Stromal cell of bone marrow (primary cell): ENCODE measurements at places on chromosomes 5 and 9.
A peak's percentile ranks its signal among the peaks of the same experiment; 100 is the strongest.

DNA sequence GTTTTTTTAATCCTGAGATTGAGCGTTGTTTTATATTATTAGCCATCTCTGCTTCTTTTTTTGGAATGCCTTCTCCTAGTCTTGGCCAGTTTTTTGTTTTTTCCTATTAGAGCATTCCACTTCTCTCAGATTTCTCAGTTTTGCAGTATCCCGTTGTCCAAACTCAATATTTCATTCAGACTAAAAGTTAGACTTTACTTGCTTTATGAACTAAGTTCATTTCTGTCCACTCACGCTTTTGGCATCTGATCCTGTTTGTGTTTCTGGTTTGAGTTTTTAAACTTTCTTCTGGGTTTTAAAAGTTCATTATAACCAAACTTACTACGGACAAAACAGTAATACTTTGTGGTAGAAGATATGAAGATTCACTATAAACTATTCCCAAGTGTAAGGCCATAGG lies 288.3 kb upstream of the MPDZ start:
- peak; percentile 13 for DNase-seq

- DNase-seq, result peak; percentile 15
Observed at GRCh38 chr9:2337627-2338026, 284.0 kb upstream of the VLDLR start.

GRCh38 chr5:6365977-6366590 lies 12.3 kb downstream of the MED10 start:
- no peak for DNase-seq

- no peak for DNase-seq
Observed at GRCh38 chr9:114930056-114930812, at the start of gene TNFSF8. Gene TNFSF8 (minus strand): TSS chr9:114930591. CDS start chr9:114930303, 288 bp downstream.

GRCh38 chr9:129487658-129488483 lies 133.0 kb downstream of the C9orf50 start:
- DNase-seq, result no peak

DNA sequence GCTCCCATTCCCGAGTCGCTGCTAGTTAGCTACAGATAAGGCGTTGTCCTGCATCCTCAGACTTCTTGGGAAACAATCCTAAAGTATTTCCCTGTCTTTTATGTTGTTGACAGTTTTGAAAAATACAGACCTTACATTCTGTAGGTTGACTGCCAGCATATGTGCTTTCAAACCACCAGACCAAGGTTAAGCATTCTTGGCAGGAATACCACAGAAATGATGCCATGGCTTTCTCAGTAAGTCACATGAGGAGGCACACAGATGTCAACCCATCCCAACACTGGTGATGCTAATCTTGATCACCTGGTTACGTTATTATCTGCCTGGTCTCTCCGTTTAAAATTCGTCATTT lies 871 bp downstream of the GLE1 start:
- DNase-seq, result no peak

DNA sequence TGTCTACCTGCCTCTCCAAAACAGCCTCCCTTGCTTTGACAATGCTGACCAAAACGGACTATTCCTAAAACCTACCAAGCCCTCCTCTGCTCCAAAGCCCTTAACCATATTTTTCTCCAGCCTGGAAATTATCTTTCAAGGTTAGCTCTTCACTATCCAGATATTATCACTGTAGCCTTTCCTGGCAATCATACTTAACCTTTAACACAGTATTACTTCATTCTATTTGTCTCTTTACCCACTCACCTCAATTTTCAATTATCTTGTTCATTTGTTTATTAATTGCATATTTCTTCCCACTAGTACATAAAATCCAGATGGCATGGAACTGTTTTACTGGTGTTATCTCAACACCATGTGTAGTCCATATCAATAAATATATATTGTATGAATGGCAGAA lies 7.5 kb downstream of the SLCO4C1 start:
- no peak for DNase-seq

DNA sequence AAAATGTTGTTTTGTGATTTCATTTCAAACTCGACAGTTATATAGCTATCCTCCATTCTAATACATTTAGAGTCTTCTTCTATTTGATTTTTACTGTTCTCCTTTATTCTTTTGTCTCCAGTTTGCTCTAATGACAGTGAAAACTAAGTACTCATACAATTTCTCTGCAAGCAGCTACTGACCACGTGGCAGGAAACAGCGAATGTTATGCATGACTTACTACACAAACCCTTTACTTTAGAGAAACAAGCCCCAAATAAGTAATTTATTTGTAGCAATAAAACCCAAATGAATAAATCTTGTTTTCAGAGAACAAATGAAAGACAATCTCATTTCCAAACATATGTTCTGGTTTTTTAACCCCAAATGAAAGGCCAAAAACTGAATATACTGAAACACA lies 41.9 kb downstream of the CDH6 start:
- DNase-seq, result no peak
